ENCODE measurements at places on chromosomes 2 and 18.

DNA sequence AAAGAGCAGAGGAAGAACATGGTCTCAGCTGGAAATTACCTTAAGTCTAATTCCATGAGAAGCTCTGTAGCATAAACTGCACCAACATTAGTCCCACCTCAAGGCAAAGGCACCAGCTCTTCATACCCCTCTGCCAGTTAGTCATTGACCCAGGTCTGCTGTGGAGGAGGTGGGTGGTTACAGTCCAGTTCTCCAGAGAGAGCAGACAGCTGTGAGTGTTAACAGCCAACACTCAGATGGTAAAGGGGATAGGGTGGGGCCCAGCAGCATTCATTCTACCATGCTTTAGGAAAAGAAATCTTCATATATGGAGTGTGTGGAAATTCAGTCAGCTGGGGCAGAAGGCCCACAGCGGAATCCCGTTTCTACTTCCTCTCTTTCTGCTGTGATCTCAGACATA lies 159.7 kb upstream of the FBXO11 start:
- no peak for DNase-seq

- no peak for DNase-seq
Observed at GRCh38 chr18:22363867-22364463, 53.8 kb downstream of the CTAGE1 start.

DNA sequence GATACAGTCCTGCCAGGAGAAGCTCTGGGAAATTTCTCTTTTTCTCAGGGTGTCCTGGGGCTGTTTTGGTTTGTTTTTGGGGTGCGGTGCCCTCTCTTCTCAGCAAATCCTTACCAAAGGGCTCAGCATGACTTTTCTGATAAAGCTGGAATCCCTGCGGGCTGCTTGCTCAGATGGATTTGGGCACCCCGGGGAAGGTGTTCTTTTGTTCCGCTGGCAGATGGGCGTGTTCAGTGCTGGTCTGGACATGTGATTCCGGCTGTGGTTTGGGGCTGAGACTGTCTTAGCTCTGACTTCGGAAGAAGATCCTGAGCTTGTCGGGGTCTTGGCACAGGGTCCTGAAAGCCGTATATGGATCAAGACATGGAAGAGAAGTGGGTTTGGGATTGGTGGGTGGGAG lies 134.2 kb upstream of the SPRED2 start:
- DNase-seq, result no peak

DNA sequence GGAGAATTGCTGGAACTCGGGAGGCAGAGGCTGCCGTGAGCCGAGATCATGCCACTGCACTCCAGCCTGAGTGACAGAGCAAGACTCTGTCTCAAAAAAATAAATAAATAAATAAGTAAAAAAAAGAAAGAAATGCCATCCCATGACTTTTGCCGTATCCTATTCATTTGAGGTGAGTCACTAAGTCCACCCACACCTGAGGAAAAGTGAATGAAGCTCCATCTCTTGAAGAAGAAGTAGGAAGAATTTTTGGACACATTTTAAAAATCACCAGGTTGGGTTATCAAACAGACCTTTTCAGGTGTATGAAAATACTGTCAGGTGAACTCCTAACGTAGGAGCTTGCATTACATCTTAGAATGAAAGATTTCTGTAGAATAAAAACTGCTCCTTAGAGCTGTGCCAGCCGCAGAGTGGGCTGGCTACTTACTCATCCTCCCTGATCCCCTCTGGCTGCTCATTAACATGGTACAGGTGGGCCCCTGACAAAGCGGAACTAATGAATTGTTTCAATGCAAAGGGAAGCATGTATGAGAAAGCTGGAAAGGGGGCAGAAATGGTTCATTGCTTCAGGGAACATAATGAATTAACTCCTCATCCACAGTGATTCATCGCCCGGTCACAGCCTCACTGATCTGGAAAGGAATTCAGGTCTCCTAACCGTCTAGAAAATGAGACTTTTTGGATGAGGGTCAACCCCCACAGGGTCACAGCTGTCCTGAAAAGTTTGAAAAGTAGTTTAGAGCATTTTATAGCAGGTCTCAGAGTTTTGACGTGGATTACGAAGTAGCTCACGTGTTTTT lies 191.4 kb downstream of the SPP2 start:
- no peak for DNase-seq

GRCh38 chr2:44560941-44561340 lies 199.2 kb downstream of the CAMKMT start:
- no peak for DNase-seq

DNA sequence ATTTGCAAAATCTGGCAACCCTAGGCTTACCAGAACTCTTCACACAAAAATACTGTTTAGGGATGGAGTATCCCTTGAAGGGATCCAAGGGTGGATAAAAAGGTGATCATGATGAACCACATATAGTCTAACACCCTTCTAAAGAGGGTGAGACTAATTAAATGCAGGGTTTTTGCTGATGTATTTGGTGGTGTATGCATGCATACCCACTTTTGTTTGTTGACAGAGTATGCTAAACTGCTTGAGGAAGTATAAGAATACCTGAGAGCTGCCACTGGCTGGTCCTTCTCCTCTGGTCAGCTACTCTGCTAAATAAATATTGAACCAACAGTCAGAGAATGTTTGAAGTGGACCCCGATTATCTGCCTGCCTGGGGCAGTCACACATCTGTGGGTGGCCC lies 34.2 kb downstream of the RAPGEF4 start:
- DNase-seq, result no peak

DNA sequence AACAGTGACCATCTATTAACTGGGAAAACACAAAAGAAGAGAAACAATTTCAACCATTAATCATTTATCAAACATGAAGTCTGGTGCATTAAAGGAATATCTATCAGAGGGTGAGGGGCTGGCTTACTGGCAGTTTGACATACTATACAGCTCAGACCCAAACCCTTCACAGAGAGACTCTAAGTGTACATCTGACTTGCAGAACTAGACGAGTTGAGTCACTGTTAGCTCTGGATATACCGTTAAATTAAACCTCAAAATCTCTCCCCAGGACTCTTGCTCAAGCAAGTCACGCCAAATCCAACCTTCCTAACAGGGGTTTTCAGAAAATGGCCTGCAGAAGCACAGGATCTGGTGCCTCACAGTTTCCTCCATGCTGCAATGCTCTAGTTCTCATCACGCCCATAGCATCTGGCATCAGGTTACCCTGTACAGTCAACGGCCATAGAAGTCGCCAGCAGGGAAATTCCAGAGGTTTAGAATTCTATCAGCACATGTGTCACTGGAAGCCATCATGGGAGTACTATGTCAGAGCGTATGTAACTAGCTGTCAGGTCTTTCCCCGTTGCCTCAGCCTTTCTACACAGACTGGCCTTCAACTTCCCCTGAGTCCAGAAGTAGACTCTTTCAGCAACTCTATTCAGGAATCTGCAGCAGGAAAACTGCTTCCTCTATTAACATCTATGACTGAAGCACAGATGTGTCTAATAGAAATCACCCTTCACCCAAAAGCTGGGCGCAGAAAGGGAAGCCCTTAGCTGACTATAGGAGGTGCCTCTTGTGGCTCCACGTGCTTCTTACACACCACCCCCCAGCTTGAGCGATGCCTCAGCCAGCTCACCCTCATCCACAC lies 9.3 kb downstream of the TGOLN2 start:
- DNase-seq, result no peak

- no peak for DNase-seq
Observed at GRCh38 chr2:109582928-109583895, 30.6 kb downstream of the SEPTIN10 start.

- DNase-seq, result peak; percentile 89
Observed at GRCh38 chr18:67104700-67105284, 411.7 kb downstream of the DSEL start.

GRCh38 chr18:49819823-49820671 lies 6.7 kb upstream of the ACAA2 start:
- DNase-seq, result no peak

GRCh38 chr2:103265521-103265920 lies 503.7 kb downstream of the TMEM182 start:
- no peak for DNase-seq

GRCh38 chr2:19982268-19982667 lies 7.6 kb downstream of the WDR35 start:
- no peak for DNase-seq

GRCh38 chr2:176184749-176185148 lies 3.7 kb upstream of the HOXD1 start:
- peak; percentile 62 for DNase-seq

DNA sequence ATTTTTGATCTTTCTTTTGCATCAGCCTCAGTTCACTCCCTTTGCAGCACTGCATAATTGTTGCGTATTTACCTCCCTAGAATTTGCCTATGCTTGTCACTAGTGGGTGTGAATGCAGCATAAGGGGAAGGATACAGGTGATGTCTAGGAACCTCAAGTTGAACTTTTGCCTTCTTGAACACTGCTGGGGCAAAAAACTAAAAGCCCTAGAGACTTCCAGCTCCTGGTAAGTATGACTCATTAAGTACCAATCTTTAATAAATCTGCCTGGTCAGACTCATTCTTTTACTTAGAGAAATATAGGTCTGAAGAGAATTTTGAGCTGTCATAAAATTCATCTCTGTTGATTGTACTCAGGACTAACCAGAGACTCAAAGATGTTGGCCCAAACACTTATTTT lies 547.3 kb upstream of the FANCL start:
- DNase-seq, result no peak

- no peak for DNase-seq
Observed at GRCh38 chr2:19575641-19576040, 217.2 kb upstream of the OSR1 start.

DNA sequence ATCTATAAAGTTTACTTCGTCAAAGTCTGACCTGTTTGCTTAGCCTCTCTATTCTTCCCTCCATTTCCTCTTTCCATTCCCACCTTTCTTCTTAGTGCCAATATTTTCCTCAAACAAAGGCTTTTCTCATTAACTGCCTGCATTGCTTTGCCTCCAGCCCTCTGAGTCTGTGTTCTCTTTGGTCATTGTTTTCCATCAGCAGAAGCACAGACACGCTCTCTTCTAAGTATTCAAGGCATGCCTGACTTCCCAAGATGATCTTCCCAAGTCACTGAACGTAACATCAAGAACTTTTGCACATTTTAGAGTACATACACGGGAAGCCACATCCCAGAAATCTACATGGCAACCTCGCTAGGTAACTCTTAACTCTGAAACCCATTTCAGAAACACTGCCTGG lies 32.6 kb upstream of the ANXA4 start:
- no peak for DNase-seq

DNA sequence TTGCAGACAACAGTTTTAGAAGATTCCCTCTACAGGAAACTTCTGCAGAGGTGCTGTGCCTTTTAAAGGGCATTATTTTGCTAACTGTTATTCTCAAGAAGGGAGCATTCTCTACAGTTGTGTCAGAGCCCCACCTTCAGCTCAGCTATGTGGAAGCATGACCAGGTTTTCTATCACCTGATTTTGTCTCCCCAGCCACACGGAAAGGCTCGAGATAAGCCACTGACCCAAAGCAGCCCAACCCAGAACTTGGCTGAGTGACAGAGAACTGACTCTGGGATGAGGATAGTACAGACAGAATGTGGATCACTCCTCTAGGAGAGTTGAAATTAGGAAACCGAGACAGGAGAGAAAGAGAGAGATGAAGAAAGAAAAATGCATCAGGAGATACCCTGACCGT lies 10.7 kb downstream of the COL4A4 start:
- DNase-seq, result no peak

DNA sequence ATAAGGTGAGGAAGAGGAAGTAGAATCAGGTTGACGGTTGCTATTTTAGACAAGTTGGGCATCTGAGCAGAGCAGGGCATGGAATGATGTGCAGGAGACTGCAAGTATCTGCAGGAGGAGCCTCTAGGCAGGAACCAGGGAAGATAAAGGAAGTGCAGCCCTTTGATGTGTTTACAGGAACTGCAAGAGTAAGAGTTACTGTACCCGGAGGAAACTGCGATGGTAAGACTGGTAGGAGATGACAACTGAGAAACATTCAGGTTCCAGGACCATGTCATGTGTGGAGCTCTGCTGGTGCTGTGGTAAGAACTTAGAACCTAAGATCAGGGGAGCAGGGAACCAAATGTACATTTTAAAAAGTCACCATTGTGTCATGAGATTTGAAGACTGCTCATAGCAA lies 134.3 kb upstream of the STON1 start:
- DNase-seq, result no peak
